NCI-H2171 (cell line): ENCODE measurements at places on chromosomes 5 and 9.

DNA sequence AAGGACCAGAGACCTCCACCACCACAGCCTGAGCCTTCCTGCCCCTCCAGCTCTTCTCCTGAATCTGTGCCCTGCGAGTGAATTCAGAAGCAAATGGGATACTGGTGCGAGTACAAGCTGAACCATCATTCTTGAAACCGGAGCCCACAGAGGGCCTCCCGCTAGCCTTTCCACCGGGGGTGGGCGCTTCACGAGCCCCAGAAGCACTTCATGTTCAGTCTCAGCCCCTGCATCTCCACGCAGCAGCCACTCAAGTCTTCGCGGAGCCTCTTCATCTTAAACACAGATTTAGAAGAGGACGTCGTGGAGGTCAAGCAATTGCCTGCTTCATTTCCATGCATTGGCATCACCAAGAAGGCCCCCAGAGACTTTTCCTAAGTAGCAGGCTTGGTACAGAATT lies 26.0 kb upstream of the OLFM1 start:
- DNase-seq, result no peak

DNA sequence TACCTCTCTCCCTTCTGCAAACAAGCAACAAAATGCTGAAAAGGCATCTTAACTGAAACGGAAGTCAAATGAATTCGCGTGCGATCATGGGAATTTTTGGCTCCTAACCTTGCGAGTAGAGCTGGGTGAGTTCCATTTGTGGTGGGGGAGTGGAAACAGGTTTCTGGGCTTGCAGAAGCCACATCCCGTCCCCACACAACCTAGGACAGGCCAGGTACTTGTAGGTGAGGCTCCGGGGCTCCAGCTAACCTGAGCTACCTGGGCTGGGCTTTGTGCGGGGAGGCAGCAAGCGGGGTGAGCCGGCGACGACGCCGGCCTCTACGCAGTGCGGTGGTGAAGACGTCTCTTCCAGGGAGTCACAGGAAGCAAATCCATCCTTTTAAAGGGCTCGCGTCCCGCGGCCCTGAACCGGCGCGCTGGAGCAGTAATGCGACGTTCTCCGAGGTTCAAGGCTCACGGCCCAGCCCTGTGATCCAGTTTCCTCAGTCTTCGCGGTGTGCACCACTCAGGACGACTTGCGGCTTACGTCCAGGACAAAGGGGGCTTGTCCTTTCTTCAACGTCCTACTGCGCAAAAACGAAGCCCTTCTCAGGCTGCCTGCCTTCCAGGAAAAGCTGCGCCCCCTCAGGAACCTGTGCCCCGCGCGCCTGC lies 567 bp upstream of the SPIN1 start:
- peak; percentile 27 for DNase-seq

GRCh38 chr5:78650531-78650930 lies 2.0 kb upstream of the LHFPL2 start:
- DNase-seq, result no peak

GRCh38 chr9:76166526-76166925 lies 227.7 kb downstream of the RFK start:
- no peak for DNase-seq

DNA sequence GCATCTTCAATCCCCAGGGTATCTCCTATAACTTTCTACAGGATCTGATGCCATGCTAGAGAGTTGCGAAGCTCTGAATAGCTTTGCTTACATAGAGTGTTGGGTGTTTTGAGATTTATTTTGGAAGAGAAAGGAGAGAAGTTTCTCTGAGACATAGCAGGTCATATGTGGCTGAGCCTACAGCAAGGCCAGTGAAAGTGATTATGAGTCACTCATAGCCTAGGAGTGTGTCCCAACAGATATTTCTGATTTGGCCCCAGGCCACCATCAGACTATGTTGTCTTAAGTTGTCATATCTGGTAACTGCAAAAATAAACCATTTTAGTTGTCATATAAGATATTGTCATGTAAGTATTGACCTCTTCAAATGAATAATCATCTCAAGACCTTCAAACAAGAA lies 132.0 kb upstream of the RAI14 start:
- no peak for DNase-seq

DNA sequence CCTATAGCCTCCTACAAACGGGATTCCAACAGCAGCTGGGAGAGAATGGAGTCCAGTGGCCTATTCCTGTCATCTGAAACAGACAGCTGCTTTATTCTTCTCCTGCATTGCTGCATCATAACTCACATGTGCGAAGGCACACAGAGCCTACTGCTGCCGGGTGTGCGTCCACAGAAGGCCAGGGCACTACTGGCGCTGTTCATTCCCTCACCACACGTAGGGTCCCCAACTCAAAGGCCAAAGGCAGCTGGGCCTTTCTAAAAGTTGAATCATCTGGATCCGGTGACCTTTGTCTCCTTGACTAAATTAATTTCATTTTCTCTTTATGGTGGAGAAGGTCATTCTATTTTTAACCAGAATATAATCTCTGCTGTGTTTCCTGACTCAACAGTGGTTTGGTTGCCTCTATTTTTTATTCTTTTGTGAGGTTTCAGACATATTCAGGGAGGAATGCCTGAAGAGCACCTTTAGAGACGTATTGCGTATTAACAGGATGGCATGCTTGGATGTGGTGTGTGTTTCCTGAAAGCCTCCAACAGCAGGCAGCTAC lies 10.8 kb upstream of the SPATA24 start:
- no peak for DNase-seq

DNA sequence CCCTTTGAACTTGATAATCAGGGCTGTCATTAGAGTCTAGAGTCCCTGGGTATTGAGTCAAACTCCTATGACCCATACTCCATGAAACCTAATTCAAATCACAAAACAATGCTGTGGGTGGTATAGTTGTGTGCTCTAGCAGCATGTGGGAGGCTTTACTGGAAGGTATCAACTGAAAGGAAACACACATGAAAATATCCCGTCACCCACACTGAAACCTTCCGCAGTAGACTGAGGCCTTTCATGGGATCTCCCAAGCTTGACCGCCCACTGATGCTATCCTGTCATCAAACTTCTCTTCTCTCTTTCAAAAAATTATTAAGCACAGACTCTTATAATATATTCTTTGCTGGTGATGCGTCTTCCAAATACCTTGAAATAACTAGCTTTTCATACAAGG lies 569.1 kb upstream of the MEF2C start:
- no peak for DNase-seq

- no peak for DNase-seq
Observed at GRCh38 chr9:127218818-127219217, 45.8 kb upstream of the GARNL3 start.

- no peak for DNase-seq
Observed at GRCh38 chr5:172630986-172631385, 10.1 kb upstream of the NEURL1B start.
